ENCODE measurements at places on chromosomes 16 and 17. TPM values are rescaled to one million over a fixed set of nuclear protein-coding genes. Genes with fewer than 3 reads are reported as not detected.

DNA sequence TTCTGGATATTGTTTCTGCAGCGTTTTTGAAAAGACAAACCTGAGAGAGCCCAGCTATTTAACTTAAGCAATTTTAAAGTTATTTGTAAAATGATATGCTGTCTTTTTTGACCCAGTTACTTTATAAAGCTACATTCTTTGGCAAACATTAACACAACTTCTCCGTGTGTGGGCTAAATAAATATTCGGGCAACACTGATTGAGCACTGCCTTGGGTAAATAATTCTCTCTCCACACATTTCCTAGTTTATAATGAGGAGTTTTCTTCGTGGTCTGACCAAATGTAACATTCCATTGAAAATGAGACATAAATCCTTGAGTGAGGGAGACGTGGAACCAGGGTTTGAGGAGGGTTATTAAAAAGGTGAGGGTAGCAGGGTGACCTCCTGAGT is 142.8 kb downstream of the WWOX start:
- H3K27me3 ChIP-seq, result no peaks in the 10 kb centered on the region
- no peak for DNase-seq
- peaks cover 8% of the 10 kb centered on the region for H3K4me1 ChIP-seq

DNA sequence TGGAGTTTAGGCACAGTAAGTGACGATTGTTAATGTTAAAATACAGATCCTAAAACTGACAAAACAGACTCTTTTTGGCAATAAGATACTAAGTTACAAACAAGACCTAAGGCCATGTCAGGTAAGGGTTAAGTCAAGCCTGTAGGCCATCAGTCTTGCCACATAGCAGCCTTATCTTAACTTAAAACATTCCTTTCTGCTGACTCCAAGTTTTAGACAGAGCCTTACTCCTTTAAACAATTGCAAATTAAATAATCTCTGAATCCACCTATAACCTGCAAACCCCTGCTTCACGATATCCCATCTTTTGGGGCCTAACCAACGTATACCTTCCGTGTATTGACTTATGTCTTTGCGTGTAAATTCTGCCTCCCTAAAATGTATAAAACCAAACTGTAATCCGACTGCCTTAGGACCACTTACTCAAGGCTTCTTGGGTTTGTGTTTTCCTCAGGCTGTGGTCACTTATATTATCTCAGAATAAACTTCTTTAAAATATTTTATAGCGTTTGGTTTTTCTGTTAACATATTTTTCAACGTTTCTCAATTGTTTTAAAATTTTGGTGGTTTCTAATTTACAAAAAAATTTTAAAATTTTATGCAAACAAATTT is 64.4 kb downstream of the EFCAB5 start:
- no peaks in the 10 kb centered on the region for H3K27me3 ChIP-seq
- no peak overlapping the region for H3K4me3 ChIP-seq
- H3K27ac ChIP-seq, result no peak overlapping the region
- no peak for DNase-seq

GRCh38 chr16:78425891-78426510 is 326.5 kb downstream of the WWOX start:
- no peaks in the 10 kb centered on the region for H3K36me3 ChIP-seq
- no peaks in the 10 kb centered on the region for H3K4me1 ChIP-seq
- H3K27me3 ChIP-seq, result no peaks in the 10 kb centered on the region
- no peak overlapping the region for H3K27ac ChIP-seq

DNA sequence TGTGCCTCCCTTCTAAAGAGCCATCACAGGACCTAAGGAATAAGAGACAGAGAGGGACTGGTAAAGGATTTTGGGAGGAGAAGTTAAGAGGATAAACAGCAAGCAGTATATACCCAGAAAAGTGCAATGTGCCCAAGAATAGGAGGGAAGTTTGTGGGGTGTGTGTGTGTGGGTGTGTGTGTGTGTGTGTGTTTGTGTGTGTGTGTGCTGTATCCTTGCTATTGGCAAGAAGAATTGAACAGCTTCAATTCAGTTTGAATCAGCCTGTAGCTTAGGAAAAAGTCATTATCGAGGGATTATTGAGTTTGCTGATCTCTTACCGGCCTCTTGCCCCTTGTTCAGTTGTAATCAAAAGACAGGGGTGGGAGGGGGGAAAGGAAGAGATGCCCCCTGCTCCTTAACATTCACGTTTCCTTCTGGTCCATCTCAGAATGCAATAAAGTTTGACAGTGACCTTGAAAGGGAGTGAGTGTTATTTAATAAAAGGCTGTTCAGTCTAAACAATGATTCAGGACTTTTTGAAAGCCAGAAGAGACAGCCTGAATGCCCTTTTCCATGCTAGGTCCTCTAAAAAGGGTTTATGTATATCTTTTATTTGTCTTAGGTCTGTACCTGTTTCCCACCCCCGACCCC is 23.9 kb upstream of the MAPT start:
- H3K27me3 ChIP-seq, result no peaks in the 10 kb centered on the region
- no peak overlapping the region for H3K27ac ChIP-seq
- H3K36me3 ChIP-seq, result no peaks in the 10 kb centered on the region
- no peaks in the 10 kb centered on the region for H3K4me1 ChIP-seq
- H3K4me3 ChIP-seq, result no peak overlapping the region
- DNase-seq, result no peak

DNA sequence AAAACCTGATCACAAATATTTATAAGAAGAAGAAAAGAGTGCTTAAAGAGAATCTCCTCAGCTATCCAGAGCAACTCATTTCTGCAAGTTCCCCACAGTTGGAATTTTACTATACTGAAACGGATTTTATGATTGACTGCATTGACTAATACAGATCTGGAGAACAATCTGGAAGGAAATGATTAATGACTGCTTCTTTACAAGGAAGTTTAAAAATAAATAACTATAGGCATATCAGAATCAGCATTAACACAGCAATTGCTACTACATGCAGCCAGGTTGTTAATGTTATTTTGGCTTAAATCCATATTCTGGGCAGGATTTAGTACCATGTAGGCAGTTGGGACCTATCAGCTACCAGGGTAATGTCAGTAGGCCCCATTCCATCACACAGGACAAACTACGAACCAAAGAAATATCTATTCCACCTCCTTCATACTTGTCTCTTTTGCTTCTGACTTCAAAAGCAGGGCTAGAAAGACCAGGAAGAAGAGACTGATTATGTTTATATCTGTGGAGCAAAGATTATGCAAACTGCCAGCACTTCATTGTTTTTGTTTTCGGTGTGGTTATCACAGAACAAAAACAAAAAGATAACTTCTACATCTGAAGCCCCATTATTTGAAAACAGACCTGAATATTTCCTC is 3.9 kb downstream of the SKAP1 start:
- H3K27me3 ChIP-seq, result no peaks in the 10 kb centered on the region
- no peaks in the 10 kb centered on the region for H3K36me3 ChIP-seq
- H3K4me1 ChIP-seq, result no peaks in the 10 kb centered on the region
- H3K27ac ChIP-seq, result no peak overlapping the region
- DNase-seq, result no peak

- H3K27ac ChIP-seq, result no peak overlapping the region
- no peaks in the 10 kb centered on the region for H3K27me3 ChIP-seq
- H3K36me3 ChIP-seq, result no peaks in the 10 kb centered on the region
- H3K4me3 ChIP-seq, result no peak overlapping the region
- DNase-seq, result no peak
- no peaks in the 10 kb centered on the region for H3K4me1 ChIP-seq
These were observed 12.6 kb upstream of the SNN start for GRCh38 chr16:11655655-11656054.

GRCh38 chr17:11242411-11242810 is 1.4 kb downstream of the SHISA6 start:
- no peak overlapping the region for H3K4me3 ChIP-seq
- peaks cover 3% of the 10 kb centered on the region for H3K4me1 ChIP-seq
- DNase-seq, result no peak
- H3K27ac ChIP-seq, result no peak overlapping the region
- peaks cover 8% of the 10 kb centered on the region for H3K27me3 ChIP-seq
- H3K36me3 ChIP-seq, result no peaks in the 10 kb centered on the region

DNA sequence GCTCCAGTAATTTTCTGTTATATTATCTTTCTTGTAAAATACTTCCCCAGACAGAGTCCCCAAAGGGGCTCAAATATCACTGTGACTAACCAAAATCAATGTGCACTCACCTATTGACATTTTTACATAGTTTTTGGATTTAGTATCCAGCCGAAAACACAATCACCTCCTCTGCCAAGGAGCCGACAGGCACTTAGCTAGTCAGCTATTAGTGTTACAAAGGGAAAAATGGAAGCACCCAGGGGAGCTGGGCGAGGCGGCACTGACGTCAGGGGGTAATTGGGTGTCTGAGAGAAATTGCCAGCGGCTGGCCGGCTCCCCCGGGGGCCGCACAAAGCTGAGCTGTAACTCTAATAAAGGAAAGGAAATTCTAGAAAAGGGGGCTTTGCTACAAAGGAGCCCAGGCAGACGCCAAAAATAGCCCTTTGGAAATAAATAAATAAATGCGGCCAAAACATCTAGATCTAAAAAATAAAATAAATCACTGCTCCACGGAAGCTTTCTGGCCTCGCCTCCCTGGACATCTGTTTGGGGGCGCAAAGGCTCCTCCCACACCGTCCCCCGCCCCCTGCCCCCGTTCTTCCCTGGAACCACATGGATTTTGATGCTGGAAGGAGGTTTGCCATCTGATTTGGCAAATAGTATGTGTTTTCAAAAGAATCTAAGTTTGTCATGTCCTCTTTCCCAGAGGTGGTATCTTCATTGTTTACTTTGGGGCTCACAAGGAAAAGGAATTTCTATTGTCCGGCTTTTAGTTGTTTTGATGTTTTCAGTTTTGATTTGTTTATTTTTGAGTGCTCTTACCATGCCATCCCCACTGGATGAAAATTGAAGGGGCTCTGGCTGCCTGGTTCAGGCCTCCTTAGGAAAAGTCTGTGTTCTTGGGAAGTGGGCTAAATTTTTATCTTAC is 156.7 kb downstream of the ZNF423 start:
- no peaks in the 10 kb centered on the region for H3K36me3 ChIP-seq
- no peaks in the 10 kb centered on the region for H3K4me1 ChIP-seq
- H3K27ac ChIP-seq, result no peak overlapping the region
- no peak for DNase-seq

DNA sequence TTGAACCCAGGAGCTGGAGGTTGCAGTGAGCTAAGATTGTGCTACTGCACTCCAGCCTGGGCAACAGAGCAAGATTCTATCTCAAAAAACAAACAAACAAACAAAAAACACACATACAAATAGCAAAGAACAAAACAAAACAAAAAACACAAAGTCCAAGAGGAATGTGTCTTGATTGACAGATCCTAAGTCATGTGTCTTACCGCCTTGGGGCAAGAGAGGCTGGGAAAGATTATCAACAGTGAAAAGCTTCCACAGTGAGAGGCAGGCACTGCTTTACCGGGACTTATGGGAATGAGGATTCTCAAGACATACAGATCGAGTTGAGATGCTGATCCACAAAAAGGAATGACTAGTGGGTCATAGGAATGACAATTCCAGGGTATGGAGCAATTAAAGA is 62.7 kb upstream of the GAS7 start:
- DNase-seq, result no peak
- no peak overlapping the region for H3K4me3 ChIP-seq
- H3K27ac ChIP-seq, result no peak overlapping the region
- no peaks in the 10 kb centered on the region for H3K36me3 ChIP-seq
- H3K27me3 ChIP-seq, result no peaks in the 10 kb centered on the region
- H3K4me1 ChIP-seq, result no peaks in the 10 kb centered on the region

DNA sequence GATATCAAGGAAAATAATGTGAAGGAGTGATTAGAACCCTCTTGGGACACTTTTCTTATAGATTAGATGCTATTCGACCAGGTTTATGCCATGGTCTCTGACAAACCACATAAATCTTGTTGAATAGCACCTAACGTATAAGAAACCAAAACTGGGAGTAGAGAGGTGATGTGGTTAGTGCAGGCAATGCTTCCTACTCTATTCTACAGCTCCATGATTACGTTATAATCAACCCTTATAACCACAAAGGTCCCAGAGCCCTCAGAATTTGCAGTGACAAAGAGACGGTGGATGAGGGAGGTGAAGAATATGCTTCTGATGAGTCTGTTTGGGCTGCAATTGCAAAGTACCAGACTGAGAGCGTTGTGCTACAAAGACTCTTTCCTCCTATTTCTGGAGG is 78.4 kb downstream of the ARHGAP44 start:
- no peak overlapping the region for H3K4me3 ChIP-seq
- DNase-seq, result no peak
- H3K27me3 ChIP-seq, result no peaks in the 10 kb centered on the region
- H3K36me3 ChIP-seq, result no peaks in the 10 kb centered on the region
- H3K4me1 ChIP-seq, result no peaks in the 10 kb centered on the region
- no peak overlapping the region for H3K27ac ChIP-seq

- H3K27ac ChIP-seq, result peak overlapping the region; percentile 85
- DNase-seq, result no peak
- peaks cover 36% of the 10 kb centered on the region for H3K36me3 ChIP-seq
These were observed 65.2 kb downstream of the PIPOX start for GRCh38 chr17:29107933-29108822.

DNA sequence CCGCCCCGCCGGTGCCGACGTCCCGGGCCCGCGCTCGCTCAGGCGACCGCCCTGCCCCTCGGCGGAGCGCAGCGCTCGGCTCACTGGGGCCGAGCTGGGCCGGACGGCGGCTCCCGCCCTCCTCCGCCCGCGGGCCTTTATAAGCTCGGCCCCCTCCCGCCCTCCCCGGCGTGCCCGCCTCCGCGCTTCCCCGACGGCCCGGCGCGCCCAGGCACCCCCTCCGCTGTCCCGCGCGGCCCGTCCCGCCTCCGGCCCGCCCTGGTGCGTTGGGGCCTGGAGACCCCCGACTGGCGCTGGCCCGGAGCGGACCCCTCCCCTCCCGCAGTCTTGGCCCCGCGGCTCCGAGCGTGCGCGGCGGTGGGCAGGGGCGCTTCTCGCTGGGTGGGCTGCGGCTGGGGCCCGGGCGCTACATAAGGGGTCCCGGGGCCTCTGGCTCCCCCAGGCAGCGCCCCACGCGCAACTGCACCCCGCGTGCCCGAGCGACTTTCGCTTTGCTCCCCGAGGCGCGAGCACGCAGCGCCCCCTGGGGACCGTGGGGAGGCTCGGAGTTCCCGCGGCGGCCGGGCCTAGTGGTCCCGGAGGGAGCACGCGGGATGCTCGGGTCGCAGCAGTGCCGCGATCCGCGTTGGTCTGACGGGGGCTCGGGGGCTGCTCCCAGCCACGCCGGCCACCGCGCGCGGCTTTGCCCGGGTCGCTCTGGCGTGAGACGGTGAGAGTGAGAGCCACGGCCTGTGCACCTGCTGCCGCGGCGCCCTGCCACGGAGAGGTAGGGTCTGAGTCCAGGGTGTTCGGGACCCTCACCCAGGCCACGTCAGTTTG is at the start of gene PIEZO1:
Gene PIEZO1, minus strand, starts transcription at position 115 of the 819 bp plus-strand sequence. CDS start 256 bp downstream, outside the sequence.
- H3K4me1 ChIP-seq, result peaks cover 49% of the 10 kb centered on the region
- H3K27me3 ChIP-seq, result no peaks in the 10 kb centered on the region
- no peaks in the 10 kb centered on the region for H3K36me3 ChIP-seq

DNA sequence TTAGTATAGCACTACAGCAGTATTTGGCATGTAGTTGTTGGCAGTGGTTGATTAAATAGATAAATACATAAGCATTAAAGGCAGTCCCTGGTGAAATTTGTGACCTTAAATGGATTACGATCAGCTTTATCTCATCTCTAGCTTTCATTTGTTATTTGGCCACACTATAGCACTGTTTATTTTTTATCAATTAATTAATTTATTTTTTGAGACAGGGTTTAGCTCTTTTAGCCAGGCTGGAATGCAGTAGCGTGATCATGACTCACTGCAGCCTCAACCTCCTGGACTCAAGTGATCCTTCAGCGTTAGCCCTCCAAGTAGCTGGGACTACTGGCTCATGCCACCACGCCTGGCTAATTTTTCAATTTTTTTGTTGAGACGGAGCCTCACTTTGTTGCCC is 18.7 kb upstream of the ARHGAP17 start:
- H3K27me3 ChIP-seq, result no peaks in the 10 kb centered on the region
- DNase-seq, result no peak
- H3K4me1 ChIP-seq, result peaks cover 11% of the 10 kb centered on the region
- H3K27ac ChIP-seq, result no peak overlapping the region
- H3K36me3 ChIP-seq, result no peaks in the 10 kb centered on the region
- no peak overlapping the region for H3K4me3 ChIP-seq

TVP23B gene
- total RNA-seq, result 26.1 TPM

FNDC8 gene
- total RNA-seq, result not detected

SLFN14 gene
- 23.7 TPM for total RNA-seq

Data from liver (tissue), 10 donors.